ENCODE measurements at places on chromosomes 5 and 9.

DNA sequence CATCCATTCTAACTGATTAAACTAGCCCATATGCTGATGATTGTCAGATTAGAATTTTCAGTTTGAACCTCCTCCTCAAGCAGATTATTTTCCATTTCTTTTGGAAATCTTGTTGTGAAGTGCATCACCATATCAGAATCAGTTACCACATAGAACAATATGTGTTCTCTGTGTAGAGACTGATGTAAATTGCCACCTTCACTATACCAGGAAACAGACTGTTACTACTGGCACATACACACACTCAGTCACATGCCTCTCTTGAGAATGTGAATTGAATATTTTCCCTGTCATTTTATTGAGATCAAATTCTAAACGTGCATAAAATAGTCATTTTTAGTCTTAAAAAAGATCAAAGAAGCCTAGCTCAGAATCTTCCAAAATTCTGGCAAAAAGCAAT is 161.4 kb downstream of the ALDH1A1 start:
- no peak for DNase-seq

- DNase-seq = no peak
Observed at GRCh38 chr5:138668451-138669380, 84.5 kb upstream of the CTNNA1 start.

- DNase-seq = no peak
Observed at GRCh38 chr5:63247651-63248050, 669.0 kb downstream of the LRRC70 start.

DNA sequence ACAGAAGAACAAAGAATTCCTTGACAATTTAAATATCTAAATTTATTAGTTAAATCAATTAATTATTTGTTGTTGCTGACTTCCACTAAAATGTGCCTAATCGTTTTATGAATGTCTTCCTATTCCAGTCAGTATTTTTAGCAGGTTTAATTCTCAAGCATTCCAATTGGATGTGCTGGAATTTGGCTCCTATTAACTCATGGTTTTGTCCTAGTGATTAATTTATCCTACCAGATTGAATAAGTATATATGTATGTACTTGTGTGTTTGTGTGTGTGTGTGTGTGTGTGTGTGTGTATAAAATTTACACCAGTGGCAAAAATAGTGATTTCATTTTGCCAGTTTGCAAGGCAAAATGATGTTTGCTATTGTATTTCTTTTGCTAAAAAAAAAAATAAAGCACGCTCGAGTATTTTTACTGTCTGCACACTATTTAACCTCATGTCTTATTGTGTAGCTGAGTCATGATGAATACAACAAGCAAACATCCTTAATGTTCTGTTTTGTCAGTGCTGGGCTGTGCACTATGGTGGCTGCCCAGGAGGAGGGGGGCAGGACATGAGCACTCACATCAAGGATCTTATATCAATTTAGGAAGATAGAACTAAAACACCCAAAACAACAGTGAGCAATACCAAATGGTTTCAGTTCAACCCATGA is 375.5 kb downstream of the PDE4D start:
- DNase-seq = no peak

GRCh38 chr5:74064225-74064624 is 438.2 kb downstream of the ARHGEF28 start:
- DNase-seq = no peak

DNA sequence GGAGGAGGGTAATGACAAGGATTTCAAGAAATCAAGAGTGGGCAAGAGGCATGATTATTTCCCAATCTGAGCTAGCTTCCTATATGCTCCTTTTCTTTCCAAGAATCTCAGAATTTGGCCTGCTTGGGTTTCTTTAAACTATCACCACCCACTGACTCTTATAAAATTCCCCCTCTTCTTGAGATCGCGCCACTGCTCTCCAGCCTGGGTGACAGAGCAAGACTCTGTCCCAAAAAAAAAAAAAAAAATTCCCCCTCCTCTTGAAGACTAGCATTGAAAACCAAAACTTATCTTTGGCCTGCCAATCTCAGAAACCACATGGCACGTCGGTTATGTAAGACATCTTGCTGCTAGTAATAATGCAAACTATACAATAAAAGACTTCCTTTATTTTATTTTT is 3.4 kb upstream of the DMXL1 start:
- DNase-seq = no peak

DNA sequence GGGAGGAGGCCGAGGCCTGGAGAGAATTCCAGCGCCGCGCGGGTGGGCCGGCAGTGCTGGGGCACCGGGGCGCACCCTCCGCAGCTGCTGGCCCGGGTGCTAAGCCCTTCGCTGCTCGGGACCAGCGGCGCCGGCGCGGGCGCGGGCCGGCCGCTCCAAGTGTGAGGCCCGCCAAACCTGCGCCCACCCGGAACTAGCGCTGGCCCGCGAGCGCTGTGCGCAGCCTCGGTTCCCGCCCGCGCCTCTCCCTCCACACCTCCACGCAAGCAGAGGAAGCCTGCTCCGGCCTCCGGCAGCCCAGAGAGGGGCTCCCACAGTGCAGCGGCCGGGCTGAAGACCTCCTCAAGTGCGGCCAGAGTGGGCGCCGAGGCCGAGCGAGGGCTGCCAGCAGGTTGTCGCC is 7.7 kb upstream of the SRFBP1 start:
- no peak for DNase-seq

DNA sequence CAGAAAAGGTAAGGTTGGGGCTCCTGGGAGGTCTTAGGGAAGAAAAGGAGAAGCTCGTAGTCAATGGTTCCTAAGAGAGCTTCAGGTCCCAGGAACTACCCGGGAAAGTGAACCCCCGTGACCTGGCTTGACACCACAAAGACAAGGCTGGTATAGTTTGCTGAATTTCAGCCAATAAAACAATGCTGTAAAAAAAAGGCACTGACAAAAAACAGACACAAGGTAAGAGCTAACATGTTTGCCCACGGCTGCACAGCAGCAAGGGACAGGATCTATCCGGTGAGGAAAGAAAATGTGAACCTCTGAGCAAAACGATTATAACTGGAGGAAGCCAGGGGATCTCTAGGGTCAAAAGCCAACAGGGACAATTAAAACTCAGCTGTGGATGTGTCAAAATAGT is 17.1 kb downstream of the SLIT3 start:
- DNase-seq = no peak

GRCh38 chr5:157611571-157612476 is 36.2 kb upstream of the ADAM19 start:
- peak; percentile 32 for DNase-seq

GRCh38 chr5:143585970-143586369 is 182.5 kb upstream of the NR3C1 start:
- no peak for DNase-seq

DNA sequence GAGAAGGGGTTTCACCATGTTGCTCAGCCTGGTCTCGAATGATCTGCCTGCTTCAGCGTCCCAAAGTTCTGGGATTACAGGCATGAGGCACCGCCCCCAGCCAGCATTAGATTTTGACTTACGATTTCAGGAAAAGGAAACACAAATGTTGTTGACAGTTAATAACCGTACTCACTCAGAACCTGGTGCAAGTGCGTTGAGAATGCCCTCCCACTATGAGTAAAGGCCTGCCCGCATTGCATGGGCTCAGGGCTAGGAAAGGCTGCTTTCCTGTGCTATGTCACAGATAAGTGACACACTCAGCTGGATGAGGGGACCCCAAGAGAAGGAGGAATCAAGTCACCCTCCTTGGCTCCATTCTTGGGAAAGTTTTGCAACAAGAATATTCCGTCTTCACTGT is 42.4 kb downstream of the NDST1 start:
- DNase-seq = no peak

- DNase-seq = no peak
Observed at GRCh38 chr5:145540375-145540774, 294.8 kb downstream of the PRELID2 start.

DNA sequence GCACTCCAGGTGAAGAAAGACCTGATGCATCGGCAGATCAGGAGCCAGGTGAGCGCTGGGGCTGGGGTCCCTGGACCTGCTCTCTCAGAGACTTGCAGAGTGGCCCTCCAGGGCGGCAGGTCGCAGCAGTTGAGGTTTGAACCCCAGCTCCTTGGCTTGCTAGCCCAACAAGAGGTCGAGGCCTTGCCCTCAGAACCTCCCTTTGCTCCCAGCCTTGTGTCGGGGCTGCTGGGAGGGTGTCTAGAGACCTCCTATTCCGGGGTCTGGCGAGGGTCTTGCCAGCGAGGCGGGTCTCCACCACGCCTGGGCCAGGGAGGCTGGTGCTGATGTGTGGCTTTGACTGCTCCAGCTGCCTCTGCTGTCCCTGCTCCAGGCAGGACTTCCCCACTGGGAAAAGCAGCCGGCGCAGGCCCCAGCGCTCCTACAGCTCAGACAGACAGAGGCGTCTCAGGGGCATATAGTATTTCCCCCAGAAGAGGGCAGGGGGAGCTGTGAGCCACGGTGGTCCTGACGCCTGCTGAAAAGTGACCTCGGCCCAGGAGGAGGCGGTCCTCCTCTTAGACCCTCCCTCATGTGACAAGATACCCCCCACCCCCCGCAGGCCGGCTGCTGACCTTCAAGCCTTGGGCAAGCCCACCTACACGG is 38.3 kb downstream of the LRSAM1 start:
- no peak for DNase-seq

GRCh38 chr5:73295447-73295846 is 122.5 kb downstream of the TMEM174 start:
- DNase-seq = no peak

DNA sequence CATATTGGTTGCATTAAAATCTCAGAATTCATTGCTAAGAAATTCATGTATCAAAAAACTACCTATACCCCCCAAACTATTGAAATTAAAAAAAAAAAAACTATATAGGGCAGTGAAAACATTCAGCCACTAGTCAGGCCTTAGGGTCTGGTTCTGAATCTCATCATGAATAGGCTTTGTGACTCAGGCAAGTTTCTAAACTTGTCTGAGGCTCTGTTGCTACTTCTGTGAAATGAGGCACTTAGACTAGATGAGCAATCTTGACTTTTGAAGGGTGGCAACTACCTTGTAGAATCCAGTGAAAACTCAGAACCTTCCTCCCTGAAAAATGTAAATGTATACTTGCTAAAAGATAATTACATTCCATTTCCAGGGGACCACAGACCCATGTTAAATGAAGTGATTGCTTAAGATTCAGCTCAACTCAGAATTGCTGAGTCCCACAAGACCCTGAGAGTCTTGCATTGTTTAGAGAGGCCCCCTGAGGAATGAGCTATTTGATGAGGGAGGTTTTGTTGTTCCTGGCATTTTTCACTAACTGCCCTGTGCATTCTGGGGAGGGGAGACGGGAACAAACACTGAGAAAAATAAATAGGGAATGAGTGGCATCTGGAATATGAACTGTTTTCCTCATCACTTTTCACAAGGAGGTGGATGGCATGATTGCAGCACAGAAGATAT is 29.5 kb downstream of the RAI14 start:
- DNase-seq = peak; percentile 52

DNA sequence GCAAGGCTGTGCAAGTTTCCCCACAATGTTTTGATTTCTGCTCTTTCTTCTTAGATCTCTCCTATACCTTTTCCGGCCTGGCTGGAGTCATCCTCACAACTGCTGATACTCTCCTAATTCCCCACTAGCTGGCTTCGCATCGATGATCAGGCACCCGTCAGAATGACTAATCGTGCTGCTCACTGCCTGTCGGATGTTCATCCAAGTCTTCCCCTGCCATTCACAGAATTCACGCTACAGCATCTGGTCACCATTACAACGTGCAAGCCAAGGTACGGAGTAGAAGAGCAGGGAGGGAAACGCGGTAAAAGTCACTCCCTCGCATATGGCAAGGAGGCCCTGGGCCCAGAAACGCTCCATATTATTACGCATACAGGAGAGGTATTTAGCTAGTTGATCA is 35.1 kb downstream of the CDH10 start:
- no peak for DNase-seq

DNA sequence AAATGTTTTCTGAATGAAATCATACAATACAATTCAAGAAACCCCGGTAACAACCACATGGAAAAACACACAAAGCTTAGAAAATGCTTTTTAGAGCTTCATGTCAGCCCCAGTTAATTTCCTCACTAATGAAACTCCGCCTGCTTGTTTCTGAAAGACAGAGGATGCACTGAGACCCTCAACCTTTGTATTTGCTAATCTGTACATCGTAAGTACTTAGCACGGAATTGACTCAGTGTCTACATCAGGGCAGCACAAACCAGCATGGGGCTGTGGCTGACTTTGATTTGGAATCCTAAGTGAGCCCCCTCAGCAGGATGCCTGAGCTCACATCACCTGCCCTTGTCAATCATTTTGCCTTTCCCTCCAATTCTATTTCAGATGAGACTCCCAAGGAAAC is 499.1 kb upstream of the MPDZ start:
- DNase-seq = peak; percentile 77

- DNase-seq = no peak
Observed at GRCh38 chr5:77298146-77298545, 87.7 kb downstream of the PDE8B start.

DNA sequence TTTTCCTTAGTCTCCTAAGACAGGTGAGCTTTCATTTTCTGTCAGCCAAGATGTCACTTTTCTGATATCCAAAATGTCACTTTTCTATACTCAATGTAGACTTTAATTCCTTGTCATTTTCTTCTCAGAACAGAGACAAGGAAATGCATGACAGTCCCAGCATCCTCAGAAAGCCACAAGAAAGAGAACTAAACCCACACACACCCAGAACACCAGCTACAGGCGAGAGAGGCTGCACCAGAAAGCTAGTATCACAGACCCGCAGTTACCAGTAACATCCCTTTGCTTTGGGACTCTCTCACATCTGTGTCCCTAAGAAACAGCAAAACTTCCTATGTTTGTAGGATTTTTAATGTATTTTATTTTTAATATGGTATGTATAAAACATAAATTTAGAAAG is 17.1 kb downstream of the TRMO start:
- no peak for DNase-seq

DNA sequence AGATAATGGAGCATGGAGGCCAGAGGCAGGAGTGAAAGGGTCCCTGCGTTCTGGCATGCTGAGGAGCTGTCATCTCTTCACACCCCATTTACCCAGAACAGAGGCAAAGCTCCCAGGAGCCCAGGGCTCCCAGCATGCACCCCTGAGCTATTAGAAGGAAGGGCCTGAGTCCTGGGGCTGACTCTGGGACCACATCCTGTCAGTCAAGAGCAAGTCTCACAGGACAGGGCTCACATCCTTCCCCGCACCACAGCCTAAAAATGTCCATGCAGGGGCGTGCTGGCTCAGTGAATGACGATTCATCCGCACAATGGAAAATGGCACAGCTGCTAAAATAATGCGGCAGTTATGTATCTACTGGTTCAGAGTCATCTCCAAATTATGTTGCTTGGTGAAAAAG is 31.4 kb downstream of the CAMK2A start:
- peak; percentile 75 for DNase-seq

DNA sequence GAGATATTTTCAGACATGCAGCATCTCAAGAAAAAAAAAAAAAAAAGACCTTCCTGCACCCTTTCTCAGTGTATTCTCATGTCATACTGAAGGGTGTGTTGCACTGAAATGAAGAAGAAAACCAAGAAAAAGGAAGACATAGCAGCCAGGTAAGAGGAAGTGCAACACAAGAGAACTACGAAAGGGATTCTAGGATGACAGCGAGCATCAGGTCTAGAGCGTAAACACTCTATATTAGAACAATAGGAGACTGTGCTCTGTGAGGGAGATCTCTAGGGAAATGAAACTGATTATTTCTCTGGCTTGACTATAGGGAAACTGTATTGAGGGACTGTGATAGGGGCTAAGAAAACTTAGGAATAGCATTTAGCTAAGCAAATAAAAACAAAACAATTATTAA is 30.0 kb downstream of the BTF3 start:
- DNase-seq = no peak

GRCh38 chr9:79577969-79578723 is 6.4 kb downstream of the TLE4 start:
- no peak for DNase-seq

- no peak for DNase-seq
Observed at GRCh38 chr9:71965403-71965802, 54.0 kb downstream of the C9orf85 start.

- DNase-seq = no peak
Observed at GRCh38 chr9:35424356-35425352, 65.3 kb upstream of the RUSC2 start.
